Body of pancreas (tissue), 4 donors: ENCODE measurements at places on chromosomes 6 and 20. TPM values are rescaled to one million over a fixed set of nuclear protein-coding genes. Genes with fewer than 3 reads are reported as not detected.

The TNFRSF6B gene
- total RNA-seq: 9.9 TPM

The PFDN6 gene
- total RNA-seq: 10.2 TPM

The FKBP1C gene
- total RNA-seq: not detected

The SYNE1 gene
- total RNA-seq: 123 TPM

The MOG gene
- total RNA-seq: not detected

The SLC17A2 gene
- not detected for total RNA-seq

The JPH2 gene
- total RNA-seq: 1.6 TPM

The AIF1 gene
- 2.3 TPM for total RNA-seq

The CDSN gene
- not detected for total RNA-seq

The TNNC2 gene
- not detected for total RNA-seq

GRCh38 chr6:96058082-96058481 lies 42.3 kb downstream of the FUT9 start:
- DNase-seq: no peak

DNA sequence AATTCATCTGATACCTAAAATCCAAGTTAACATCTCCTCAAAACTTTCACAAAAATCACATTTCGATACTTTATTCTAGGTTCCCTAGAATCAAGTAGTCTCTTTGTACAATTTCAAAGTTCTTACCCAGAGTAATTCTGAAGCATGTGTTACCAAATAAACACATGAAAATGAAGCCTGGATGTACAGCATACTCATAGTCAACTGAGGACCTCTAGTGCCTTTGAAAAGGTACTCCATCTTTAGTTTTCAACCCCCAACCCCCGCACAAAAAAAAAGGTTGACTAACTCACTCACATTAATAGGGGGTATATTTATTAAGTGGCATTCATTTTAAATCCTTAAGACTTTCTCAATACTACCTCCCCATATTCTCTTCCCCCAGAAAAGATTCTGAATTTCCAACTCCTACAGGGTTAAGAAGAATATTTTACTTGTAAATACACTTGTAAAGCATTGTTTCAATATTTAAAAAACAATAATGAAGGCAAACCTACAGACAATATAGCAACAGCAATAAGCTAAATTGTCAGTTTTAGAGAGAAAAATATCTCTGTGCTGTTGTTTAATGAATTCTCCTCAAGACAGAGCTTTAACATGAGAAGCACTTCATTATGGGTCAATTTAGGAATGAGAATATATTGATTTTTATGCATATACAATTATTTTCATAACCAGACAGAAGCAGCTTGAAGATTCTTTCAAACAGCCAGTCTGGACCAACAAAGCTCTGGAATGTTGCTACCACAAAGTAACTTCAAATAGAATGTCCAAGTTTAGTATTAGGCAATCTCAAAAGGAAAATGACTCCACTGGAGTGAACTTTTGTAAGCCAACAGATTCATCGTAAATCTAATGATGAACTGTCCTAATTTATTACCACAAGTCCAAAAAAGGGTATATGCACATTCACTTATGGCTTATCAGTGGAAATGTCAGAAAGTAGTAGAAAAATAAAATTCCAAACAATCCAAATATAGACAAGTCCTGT lies 3.3 kb downstream of the PLN start:
- DNase-seq: no peak

DNA sequence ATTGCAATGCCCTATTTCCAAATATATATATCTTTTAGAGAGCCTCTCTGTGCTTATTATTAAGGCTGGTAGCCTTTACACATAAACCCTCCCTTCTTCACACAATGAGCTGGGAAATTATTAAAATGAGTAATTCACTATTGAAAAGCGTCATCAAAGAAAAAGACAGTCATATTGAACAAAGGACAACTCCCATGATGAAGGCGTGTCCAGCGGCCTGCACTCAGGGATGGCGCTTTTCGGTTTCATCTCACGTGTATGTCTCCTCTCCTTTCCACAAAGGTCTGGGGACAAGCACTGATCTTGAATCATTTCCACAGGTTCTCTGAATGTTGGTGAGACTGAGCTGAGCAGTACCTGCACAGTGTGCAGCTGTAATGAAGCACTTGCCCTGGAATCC lies 3.5 kb downstream of the SERPINB9 start:
- DNase-seq: no peak

GRCh38 chr20:58855506-58856389 lies 3.2 kb downstream of the GNAS start:
- no peak for DNase-seq

DNA sequence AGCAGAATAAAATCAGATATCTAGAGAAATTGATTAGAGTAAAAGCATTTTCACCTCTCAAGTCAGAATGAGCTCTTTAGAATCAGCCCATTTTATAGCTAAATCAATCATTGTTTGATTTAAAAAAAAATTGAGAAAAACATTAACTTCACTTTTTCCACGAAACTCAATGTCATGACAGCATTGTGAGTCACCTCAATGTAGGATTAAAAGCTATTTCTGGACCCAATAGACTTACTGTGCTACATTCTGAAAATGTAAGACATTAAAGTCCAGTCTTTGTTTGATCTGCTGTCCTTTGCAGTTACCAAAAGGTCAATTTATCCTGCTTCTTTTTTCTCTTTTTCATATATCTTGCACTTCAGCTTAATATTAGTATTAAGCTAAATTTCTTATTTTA lies 519.4 kb upstream of the ZNF337 start:
- DNase-seq: no peak

GRCh38 chr6:136950436-136951126 lies 28.5 kb downstream of the SLC35D3 start:
- no peak for DNase-seq

DNA sequence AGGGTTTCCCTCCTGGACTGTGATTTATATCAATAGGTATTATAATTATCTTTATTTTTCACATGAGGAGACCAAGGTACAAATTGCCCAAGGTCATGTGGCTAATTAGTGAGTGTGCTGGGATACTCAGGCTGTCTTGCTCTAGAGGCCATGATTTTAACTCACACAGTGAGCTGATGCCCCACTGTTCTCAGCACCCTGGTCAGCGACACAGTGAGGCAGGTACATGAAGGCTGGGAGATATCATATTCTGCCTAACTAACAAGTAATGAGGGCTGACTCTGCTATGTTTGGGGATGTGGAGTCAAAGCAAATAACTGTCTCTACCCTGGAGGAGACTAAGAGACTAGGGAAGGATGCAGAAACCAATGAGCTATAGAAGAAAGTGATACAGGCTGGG lies 501.1 kb downstream of the PTPRT start:
- DNase-seq: no peak

- no peak for DNase-seq
Measured at GRCh38 chr20:63807654-63808053, 23.4 kb downstream of the ZBTB46 start.

GRCh38 chr6:20929283-20929682 lies 395.0 kb downstream of the CDKAL1 start:
- no peak for DNase-seq

- DNase-seq: peak; percentile 9
Measured at GRCh38 chr6:157219201-157220200, 103.8 kb downstream of the TMEM242 start.

- no peak for DNase-seq
Measured at GRCh38 chr6:99575544-99576227, 7.2 kb upstream of the CCNC start.

GRCh38 chr6:134702279-134702678 lies 247.6 kb downstream of the ALDH8A1 start:
- no peak for DNase-seq

DNA sequence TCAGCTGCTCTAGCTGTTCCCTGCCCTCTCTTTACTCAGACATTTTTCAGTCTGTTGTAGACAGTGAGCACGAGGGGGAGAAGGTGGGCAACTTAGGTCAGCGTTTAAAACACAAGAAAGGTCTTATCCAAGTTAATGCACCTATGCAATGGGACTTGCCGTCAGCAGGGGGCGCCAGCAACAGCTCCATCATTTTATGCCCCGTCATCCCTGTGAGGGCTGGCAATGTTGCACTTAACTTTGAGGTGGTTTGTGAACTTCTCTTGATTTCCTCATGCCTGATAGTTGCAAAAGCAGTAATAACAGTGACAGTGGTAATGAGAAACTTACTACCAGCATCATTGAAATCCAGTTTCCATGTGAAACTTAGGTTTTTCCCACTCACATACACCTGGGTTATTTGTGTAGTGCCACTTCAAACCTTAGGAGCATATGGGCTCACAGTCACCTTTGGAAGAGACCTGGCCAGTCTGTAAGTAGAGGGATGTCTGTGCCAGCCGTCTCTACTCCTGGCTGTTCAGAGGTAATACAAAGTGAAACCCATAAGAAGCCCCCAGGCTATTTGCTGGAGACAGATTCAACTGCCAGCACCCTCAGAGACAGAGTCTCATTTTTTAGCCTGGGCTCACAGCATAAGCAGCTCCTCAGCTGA lies 44.9 kb upstream of the ID1 start:
- peak; percentile 71 for DNase-seq

- DNase-seq: peak; percentile 21
Measured at GRCh38 chr6:78347191-78347916, 520.0 kb upstream of the IRAK1BP1 start.

- DNase-seq: no peak
Measured at GRCh38 chr20:25549172-25549773, 36.1 kb downstream of the NINL start.

DNA sequence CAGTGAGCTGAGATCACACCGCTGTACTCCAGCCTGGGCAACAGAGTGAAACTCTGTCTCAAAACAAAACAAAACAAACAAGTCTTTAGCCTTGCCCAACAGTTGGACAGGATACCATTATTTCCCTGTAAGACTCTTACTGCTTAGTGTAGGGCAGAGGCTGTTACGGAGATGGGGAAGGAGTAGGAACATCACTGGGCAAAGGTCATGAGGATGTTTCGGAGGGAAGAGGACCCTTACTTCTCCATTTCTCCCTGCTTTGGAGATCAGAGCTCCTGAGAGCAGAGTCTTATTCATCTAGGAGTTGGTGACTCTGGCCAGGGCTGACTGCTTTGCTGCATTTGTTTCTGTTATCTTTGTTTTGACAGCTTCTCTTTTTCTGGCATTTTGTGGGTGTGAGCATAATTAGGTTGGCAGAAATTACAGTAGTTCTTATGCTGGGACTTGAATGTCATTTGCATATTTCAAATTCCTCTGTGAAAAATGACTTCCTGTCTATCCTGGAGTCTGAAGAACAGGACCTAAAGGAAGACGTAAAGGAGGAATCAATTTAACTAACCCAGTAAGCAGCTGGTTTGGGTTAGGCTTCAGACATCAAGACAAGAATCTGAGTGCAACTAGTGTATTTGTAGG lies 89.0 kb downstream of the CDS2 start:
- DNase-seq: no peak

DNA sequence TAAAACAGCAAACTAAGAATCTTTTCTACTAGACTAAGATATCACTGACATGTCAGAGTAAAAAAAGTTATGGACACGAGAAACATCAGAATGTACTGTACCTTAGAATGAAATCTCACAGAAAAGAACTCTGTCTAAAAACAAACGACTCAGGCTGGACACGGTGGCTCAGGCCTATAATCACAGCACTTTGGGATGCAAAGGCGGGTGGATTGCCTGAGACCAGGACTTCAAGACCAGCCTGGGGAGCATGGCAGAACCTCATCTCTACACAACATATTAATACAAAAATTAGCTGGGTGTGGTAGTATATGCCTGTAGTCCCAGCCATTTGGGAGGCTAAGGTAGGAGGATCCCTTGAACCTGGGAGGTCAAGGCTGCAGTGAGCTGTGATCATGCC lies 122.6 kb downstream of the PRND start:
- no peak for DNase-seq

- no peak for DNase-seq
Measured at GRCh38 chr20:12723811-12724210, 285.0 kb upstream of the SPTLC3 start.

GRCh38 chr6:17061097-17061496 lies 40.8 kb upstream of the STMND1 start:
- no peak for DNase-seq

GRCh38 chr6:170067923-170068360 lies 222.9 kb downstream of the DLL1 start:
- peak; percentile 1 for DNase-seq

DNA sequence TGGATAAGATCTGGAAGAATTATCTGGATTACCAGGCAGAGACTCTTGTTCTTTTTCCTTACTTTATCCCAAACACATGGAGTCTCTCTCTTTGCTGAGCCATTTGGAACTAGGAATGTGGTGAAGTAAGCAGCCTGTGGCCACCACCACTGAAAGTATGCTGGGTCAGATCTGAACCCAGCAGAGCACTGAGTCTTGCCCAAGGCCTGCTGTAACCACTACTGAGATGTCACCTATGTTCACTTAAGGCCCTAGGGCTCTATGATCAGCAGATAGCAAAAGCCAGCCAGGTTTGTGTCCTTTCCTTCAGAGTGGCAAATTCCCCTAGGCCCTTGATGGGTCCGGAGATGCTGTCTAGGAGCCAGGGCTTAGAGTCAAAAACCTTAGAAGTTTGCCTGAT lies 103.3 kb upstream of the PLN start:
- DNase-seq: no peak

DNA sequence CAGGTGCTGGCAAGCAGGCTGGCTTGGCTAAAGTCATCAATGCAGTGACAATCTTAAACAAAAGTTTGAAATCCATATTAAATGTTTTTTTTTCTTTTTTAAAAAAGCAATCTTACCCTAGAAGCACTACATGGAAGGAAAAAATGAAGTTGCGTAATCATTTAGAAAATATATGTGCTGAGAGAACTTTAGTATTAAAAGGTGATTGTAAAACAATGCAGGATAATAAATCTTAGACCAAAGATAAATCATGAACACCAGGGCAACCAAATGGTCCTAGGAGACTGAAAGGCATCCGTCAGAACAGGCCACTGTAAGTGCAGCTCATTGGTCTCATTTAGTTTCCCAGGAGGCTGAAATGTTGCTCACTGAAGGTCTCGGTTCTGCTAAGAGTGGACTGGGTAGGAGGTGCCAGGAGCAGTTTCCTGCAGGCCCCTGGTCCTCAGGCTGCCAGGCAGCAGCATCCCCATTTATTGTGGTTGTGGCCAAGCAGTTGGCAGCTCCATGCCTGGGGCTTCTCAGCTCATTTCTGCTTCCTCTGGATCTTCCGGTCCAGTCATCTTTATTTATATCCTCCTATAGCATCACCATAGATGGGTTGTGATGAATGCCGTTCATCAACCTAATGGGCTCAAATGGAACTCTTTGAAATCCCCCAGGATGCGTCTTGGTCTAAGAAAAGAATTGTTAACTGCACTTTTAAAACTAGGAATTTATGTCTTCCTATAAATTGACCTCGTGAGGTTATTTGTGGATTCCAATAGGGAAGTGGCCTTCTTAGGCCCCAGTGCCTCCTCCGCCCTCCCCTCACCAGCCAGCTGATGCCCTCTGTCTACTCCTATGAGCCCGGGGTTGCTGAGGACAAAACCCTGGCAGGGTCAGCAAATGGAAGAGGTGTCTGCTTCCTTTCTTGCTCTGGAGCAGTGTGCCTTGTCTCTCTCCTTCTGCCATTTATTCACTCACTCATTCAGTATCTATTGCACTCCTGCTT lies 269.0 kb downstream of the UST start:
- DNase-seq: no peak
